ENCODE measurements at places on chromosomes 4 and X.
A peak's percentile ranks its signal among the peaks of the same experiment; 100 is the strongest.

GRCh38 chr4:63757929-63758328 lies 651.3 kb downstream of the TECRL start:
- no peak for DNase-seq

DNA sequence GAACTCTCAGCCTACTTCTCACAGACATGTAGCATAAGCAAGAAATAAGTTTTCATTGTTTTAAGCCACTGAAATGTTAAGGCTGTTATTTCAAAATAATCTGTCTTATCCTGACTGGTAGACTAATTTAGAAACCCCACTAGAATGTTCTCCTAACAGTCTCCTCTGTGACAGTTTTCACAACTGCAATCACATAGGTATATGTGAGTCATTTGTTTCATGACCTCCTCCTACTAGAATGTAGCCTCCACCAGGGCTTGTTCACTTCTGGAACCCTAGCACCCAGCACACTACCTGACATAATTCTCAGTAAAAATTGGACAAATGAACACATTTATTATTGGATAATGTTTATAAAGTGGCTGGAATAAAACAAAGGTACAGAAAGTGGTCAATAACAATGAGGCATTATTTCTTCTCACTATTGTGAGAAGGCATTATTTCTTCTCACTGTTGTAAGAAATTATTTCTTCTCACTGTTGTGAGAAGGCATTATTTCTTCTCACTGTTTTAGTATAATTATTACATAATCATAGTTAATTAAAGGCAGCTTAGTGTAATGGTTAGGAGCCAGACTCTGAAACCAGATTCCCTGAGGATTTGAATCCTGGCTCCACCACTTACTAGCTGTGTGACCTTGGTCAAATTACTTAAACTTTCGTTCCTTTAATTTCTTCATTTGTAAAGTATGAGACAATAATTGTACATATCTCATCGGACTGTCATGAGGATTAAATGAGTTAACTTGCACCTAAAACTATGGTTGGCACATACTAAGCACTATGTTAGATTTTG lies 251.5 kb downstream of the RASL11B start:
- DNase-seq = no peak

DNA sequence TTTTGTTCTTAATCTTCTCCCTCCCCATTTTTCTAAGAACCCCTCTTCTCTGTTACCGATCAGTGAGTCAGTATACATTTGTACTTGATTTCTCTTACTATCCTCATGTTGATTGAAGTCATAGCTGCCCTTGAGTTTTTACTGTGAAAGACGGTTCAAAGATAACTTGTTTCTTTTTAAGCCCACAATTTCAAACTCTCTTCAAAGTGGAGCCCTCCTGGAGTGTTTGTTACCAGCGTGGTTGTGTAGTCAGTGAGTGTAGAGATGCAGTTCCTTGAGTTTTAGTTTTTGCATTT lies 7.9 kb downstream of the PPP1R3F start:
- DNase-seq = no peak

DNA sequence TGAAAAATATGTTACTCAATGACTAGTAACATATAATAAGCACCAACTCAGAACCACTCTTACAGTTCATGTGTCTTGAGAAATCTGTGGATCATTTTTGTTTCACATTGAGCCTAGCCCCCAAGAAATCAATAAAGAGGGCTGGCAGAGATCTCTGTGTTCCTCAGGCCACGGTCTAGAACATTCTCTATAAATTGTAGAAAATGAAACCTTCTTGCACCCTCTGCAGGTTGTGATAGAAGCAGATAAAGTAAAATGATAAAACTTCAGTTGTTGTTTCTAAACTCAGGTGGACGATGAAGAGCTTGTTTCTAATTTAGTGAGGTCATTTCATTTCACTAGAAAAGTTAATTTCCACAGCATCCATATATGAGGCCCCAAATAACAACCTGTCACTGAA lies 182.7 kb downstream of the KIT start:
- no peak for DNase-seq

DNA sequence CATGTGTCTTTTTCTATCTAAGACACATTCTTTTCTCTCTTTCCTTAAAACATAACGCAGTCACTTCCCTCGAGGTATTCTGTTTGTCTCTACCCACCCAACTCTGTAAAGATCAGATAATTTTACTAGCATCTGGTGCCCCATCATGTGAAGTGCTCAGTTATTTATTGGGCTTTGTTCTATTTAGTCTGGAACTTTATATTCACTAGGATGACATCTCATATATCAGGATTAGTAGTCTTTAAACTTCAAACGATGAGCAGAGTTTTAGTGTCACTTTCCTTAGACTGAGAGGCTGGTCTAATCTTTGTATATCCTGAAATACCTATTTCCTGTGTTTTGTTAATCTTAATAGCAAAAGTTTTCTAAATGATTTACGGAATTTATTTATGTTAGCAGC lies 445.5 kb upstream of the NDST3 start:
- DNase-seq = no peak

DNA sequence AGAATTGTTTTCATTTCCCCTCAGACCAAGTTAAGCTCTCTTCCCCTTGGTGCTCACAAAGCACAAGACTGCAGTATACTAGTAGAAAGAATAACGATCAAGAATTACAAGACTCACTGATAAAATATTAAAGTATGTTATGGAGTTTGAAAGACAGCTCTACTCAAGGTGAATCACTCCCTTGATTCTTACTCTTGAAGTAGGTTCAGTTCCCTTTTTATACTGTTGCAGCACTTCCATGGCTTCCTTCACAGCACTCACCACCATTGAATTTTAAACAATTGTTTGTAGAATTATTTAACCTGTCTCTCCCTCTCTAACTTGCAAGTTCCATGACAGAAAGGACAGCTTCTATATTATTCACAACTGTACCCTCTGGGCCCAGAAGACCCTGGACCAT lies 42.2 kb downstream of the CASK start:
- no peak for DNase-seq

DNA sequence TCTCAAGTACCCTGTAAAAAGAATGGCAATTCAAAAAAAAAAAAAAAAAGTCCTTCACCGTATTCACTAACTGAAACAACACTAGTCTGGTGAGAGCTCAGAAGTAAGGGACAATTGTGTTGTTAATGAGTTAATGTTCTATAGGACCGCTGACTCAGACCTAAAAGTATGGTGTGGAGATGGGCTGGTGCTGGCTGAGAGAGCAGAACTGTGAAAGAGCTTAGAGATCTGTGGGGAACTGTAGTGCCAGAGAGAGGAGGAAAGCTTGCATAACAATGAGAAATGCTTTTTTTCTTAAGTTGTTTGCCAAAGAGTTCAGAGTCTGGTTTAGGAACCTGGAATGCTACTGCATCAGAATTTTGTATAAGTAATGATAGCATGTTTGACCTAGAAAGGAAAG lies 65.1 kb downstream of the LHFPL1 start:
- DNase-seq = no peak

DNA sequence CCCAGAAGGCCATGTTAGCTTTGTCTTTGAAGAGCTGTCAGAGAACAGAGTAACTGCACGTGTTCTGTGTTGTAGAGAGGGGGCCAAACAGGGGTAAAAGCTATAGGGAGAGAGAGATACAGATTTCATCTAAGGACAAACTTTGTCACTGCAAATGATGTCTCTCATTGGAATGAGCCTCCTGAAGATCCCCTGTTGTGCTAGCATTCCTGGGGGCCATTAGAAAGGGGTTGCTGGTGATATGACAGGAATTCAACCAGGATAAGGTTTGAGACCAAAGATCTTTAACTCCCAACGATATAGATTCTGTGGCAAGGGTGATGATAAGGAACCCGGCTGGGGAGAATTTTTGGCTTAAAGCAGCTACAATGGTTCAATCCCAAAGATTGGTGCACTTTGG lies 16.8 kb downstream of the MID1 start:
- DNase-seq = no peak

- no peak for DNase-seq
Observed at GRCh38 chr4:54784161-54784671, 126.5 kb downstream of the KIT start.

DNA sequence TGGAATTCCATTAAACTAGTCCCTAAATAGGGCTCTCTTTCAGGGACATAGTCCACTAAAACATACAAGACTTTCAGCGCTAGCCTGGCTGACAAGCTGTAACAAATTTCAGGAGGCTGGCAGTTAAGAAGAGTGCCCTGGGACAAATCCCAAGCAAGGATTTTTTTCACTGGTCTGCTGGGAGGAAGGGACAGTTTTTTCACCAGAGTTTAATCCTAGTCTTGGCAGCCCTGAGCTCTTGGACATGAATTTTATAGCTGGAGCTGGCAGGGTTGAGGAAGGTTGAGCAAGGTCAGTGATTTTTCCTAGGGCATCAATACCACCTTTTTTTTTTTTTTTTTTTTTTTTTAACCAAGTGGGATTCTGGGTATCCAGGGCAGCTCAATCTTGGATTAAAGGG lies 184.4 kb downstream of the SH2D1A start:
- DNase-seq = no peak

GRCh38 chr4:129358571-129358970 lies 262.6 kb downstream of the C4orf33 start:
- no peak for DNase-seq

DNA sequence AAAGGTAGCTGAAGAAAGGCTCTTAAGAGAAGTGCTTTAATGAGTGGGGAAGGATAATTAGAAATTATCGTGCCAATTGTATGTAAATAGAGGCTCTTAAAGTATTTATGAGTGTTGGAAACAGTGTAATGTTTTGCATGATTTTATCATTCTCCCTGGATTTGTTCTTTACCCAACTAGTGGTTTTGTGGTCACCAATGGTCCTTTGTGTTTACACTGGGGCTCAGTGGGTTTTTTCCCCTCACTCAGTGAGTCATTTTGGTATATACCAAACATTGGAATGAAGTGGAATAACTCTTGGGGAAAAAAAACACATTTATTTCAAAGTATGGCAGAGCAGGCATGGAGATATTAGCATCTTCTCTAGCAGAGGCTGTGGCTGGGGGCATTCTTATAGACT lies 20.8 kb upstream of the LGI2 start:
- DNase-seq = no peak

- DNase-seq = peak; percentile 4
Observed at GRCh38 chr4:74311696-74312313, 3.5 kb downstream of the EPGN start.

GRCh38 chrX:46666831-46667230 lies 92.1 kb downstream of the SLC9A7 start:
- DNase-seq = no peak

- DNase-seq = no peak
Observed at GRCh38 chrX:48025561-48025960, 18.8 kb downstream of the SPACA5 start.

GRCh38 chr4:156672492-156673305 lies 298.9 kb downstream of the PDGFC start:
- DNase-seq = no peak

GRCh38 chr4:19230906-19231545 lies 1020.7 kb upstream of the SLIT2 start:
- no peak for DNase-seq

DNA sequence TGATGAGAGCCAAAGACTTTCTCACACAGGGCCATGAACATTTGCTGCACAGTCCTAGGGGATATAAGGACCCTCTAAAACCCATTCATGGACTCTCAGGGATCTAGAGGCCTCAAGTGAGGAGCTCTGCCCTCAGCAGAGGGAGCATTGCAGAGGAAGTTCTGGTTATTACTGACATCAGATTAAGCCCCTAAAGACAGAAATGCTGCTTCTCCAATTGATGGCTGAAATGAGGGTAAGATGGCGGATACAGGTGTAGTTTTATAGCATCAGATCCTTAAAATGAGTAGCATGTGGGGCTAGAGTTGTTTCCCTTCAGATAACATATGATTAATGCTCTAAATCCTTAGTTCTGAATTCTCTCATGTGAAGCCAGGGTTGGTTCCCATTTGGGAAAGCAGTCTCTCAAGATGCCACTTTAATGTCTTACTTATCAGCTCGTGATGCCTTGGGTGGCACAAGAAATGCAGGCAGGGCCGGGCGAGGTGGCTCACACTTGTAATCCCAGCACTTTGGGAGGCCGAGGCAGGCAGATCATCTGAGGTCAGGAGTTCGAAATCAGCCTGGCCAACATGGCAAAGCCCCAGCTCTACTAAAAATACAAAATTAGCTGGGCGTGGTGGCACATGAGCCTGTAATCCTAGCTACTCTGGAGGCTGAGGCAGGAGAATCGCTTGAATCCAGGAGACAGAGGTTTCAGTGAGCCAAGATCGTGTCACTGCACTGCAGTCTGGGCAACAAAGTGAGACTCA lies 7.9 kb downstream of the RHOH start:
- DNase-seq = no peak

DNA sequence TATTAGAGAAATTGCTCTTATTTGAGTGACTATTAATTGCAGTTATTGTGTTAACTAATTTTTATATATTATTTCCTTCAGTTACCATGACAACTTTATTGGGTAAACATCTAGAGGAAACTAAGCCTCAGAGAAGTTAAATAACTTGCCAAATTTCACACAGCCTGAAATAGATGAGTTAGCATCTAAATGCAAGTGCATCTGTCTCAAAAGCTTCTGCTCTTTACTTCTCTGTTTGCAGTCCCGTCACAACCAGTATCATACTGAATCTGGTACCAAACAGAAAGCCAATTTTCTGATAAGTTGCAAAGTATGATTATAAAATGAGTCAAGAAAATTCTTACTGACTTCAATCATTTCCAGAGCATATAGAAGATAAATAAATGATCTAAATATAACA lies 1544.9 kb upstream of the PCDH7 start:
- no peak for DNase-seq

GRCh38 chr4:76458825-76459224 lies 23.8 kb downstream of the SHROOM3 start:
- no peak for DNase-seq

DNA sequence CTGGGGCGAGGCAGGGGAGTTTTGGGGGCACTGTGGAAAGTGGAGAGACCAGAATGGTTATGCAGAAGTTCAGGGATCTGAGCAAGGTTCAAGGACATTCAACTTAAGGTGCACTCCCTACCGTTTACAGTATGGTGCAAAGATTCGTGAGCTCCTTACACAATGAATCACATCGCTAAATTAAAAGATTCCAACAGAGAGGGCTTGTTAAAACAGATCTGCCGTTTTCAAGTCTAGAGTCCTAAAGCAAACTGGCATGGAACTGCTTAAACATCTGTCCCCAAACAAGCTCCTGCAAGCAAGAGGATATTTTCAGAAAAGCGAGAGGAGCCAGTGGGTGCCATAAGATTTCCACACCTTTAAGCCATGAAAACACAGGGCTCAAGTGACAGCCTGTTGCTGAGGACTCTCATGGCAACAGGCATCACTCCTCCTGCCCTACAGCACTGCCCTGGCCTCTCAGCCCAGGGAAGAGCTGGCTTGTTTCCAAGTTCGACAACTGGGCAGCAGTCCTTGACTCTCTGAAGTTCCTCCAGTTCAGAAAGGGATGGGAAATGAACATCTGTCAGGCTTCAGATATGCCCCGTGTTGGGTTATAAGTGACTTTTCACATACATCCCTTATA lies 10.0 kb downstream of the FAM184B start:
- no peak for DNase-seq

All from NCI-H1436 treated with DMSO at 0.1 percent for 48 hours (cell line).